AG08396 (cell line): ENCODE measurements at places on chromosomes 6 and 20.

- DNase-seq, result no peak
These were observed 146.5 kb downstream of the ZMYND8 start for GRCh38 chr20:47209982-47210381.

DNA sequence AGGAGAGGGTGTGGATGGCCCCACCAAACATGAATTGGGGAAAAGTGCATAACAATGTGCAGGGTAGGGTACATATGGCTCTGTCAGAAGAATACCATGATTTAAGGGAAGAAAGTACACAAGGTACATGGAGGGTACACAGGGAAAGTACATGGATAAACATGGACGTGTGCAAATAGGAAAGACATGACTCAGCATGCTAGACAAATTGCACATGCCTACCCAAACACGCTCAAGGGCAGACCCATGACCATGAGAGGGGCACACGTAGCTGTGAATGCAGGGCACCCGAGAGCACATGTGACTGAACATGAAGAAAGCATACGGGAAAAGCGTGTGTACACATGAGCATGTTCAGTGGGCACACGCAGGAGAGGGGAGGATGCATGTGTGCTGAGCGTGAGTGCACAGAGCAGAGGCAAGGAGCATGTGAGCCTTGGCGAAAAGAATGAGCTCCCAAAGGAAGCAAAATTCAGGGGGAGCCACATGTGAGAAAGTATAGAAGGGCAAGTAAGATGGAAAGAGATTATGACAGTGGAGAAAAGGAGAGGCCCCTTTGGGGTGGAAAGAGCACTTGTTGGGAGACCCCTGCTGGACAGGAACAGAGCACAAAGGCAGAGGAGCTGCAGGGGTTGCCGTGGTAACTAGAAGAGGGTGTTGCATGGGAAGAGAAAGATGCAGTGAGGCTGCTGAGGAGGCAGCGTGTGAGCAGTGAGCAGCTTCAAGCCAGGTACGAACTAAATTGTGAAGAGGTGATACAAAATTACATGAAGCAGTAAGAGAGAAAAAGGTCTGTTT is 17.8 kb downstream of the OR2H2 start:
- no peak for DNase-seq

DNA sequence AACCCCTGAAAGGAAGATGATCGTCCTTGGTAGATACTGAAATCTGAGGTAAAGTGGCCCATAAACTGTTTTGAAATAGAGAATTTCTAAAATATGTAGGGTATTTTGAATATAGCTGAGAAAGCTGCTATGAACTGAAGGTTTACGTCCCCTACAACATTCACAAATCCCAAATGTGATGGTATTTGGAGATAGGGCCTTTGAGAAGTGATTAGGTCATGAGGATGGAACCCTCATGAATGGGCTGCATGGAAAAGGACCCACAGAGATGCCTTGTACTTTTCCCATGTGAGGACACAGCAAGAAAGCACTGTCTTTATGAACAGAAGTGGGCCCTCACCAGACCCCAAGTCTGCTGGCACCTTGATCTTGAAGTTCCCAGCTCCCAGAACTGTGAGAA is 6.8 kb upstream of the PNISR start:
- DNase-seq, result no peak

- DNase-seq, result no peak
These were observed 2.6 kb downstream of the CST4 start for GRCh38 chr20:23686046-23686750.
